ENCODE measurements at places on chromosomes 1 and 21.

GRCh38 chr1:184497959-184498723, 111.3 kb downstream of the C1orf21 start:
- DNase-seq = no peak

DNA sequence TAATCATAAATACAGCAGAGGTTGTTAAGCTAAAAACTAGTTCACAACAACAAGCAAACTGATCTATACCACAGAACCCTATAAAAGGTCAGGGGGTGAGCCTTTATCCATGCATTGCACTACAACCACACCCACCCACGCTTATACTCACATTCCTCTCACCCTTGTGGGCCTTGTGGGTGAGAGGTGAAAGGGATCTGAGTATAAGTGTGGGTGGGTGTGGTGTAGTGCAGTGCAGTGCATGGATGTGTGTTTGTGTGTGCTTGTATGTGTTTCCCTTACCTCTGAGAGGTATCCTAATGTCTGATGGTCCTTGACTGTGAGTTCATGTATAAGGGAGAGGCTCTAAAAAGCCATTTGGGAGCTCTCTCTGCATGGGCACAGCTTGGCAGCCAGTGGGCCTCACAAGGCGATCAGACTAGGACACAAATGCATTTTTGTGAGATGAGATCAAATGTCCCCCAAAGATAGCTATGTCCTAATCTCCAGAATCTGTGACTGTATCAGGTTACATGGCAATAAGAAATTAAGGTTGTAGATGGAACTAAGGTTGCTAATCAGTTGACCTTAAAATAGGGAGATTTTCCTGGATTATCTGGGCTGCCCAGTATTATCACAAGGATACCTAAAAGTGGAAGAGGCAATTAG, 95.5 kb upstream of the DPT start:
- DNase-seq = no peak

DNA sequence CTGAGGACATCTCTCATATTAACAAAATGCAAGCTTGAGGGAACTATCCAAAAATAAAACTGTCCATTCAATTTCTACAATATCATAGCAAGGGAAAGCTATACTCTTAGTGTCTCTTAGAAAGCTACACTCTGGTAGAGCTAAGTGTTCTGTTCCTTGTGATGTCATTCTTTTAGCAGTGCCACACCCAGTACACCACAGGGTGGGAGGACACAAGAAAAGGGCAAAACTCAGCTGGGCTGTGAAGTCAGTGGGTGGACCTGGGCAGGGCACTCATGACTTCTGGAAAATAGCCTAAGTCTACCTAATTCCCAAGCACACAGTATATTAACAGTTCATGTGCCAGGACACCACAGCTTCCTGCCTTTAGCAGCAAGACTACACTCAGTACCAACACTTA, 42.2 kb upstream of the TNFSF4 start:
- DNase-seq = no peak

- peak; percentile 3 for DNase-seq
Measured at GRCh38 chr1:41122851-41123518, 101.5 kb upstream of the SLFNL1 start.

GRCh38 chr1:163927493-163927892, 605.7 kb downstream of the NUF2 start:
- DNase-seq = no peak

DNA sequence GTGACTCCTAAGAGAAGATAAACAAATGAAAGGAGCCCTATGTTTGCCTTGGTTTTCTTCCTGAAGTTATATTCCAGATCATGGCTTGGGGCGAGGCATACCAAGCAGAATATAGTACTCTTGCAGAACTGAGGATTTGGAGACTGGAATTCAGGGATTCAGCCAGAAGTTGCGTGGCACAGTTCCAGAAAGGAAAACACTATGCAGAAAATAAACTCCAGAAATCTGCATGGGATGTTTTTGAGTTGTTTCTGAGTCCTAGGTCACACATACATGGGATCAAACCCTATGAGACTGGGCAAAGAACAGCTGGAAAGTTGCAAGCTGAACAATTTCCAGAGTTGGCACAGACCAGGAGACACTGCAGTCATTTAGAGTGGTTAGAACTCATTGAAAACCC, 42.9 kb upstream of the IFFO2 start:
- DNase-seq = no peak

DNA sequence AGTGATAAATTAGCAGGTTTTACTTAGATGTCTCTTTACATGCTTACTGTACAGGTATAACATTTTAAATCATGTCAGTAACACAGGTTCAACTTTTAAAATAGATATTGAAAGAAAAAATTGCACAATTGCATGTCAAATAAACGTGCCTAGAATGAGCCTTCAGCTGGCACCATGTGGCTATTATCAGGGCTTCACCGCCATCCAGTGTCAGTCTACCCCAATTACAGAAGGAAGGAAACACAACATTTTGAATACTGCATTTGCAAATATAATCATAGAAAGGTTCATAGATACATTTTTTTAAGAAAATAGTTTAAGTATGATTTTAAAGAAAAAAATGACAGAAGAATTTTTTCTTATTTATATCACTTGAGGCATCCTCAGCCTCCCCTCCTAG, 47.5 kb upstream of the SERTAD4 start:
- DNase-seq = no peak

- no peak for DNase-seq
Measured at GRCh38 chr1:112575154-112575804, 43.7 kb downstream of the ST7L start.

DNA sequence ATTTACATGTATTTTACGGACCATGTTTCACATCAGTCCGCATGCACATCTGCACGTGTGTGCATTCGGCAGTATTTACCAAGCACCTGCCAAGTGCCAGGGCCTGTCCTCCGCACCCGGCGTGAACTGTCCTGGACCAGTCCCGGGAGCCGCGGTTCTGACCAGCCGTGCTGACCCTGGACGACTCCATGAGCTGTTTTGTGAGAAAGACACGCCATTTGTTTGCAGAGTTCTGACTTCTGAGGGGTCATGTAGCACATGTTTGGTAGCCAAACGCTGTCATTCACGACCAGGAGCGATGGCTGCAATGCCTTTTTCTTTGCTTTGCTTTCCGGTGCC, 3.3 kb upstream of the OLIG2 start:
- no peak for DNase-seq

- DNase-seq = no peak
Measured at GRCh38 chr1:56265216-56265615, 314.1 kb downstream of the PLPP3 start.

DNA sequence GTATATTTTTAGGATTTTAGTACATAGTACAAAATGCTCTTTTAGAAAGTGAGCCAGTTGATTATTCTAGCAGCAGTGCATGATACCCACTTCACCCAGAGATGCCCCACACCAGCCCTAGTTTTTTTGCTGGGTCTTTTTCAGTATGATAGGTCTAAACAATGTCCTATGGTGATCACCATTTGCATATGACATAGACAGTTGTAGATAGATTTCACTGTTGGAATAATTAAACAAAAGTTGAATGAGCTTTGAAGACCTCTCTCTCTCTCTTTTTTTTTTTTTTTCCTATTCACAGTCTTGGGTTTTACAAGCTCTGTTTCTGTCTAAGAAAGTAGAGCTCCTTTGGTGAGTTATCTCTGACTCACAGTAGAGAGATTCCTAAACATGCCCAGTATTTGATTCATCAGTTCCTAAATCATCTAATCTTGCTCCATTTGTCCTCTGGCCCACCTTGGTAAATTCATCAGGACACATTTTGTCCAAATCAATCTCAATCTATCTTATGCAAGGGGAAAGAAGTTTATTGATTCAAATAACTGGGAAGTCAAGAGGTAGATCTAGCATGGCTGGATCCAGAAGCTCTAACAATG, 44.7 kb upstream of the VAV3 start:
- no peak for DNase-seq

DNA sequence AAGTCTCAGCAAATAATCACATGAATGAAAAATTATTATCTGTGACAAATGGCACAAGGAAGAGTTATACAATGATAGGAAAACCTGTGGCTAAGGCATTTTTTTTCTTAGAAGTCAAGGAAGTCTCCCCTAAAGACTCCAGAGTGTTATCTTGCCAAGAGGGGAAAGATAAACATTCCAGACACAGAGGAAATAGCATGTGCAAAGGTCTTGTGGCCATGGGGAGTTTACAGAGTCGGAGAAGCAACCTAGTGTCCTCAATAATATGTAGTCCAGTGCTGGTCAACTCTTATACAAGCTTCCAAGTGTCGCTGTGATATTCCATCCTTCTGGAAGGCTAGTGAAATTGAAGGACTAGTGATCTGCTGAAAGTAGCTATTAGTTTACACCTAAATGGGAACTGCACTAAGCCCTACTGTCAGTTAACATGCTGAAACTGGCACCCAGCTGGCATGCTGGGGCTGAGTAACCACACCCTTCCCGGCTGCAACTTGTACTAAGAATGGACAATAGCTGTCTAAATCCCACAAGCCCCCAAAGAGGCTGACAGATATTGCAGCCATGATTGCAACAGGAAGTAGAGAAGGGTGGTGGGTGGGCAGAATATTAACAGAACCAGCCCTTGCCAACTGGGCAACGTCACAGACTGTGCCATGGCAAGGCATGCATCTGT, 11.5 kb upstream of the ATP1B1 start:
- DNase-seq = no peak

- no peak for DNase-seq
Measured at GRCh38 chr1:18148461-18148860, 40.9 kb downstream of the IGSF21 start.
